ENCODE measurements at places on chromosomes 3 and 15.

GRCh38 chr3:195447201-195447600 is 4.4 kb upstream of the ACAP2 start:
- no peak for DNase-seq

GRCh38 chr3:54871867-54872266 is 56.0 kb downstream of the LRTM1 start:
- DNase-seq, result no peak

DNA sequence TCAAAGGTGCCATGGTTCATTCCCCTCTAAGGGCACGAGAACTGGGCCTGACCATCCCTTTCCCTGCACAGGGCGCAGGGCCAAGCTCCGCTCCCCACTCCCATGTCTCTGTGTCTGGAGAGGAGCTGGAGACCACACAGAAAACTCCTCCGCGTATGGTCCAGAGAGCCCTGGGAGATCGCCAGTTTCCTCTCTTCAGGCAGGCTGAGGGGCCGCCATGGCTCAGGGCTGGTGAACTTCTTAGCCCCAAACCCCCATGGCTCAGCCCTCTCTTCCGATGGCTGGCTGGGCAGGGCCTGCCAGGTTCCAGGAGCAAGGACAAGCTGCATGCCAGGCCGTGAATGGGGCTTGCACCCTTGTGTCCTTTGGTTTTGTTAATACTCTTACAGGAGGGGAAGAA is 52.9 kb downstream of the EXOG start:
- no peak for DNase-seq

- DNase-seq, result no peak
These were observed 316.5 kb upstream of the PROK2 start for GRCh38 chr3:72101494-72101893.

- DNase-seq, result no peak
These were observed 77.4 kb downstream of the SNRK start for GRCh38 chr3:43363621-43364266.

DNA sequence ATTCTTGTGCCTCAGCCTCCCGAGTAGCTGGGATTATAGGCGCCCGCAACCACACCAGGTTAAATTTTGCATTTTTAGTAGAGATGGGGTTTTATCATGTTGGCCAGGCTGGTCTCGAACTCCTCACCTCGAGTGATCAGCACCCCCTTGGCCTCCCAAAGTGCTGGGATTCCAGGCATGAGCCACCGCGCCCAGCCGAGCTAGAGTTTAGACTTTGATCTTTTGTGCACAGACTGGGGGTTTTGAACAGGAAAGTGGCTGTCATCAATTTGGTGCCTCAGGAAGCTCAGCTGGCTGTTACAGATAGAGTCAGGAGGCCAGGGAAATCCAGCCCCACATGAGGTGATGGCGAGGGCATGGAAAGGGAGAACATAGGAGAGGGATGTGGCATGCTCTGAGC is 19.3 kb upstream of the IREB2 start:
- DNase-seq, result no peak

GRCh38 chr3:154762486-154762885 is 317.6 kb upstream of the MME start:
- no peak for DNase-seq

- DNase-seq, result no peak
These were observed 115.3 kb downstream of the MECOM start for GRCh38 chr3:169548194-169548593.

Data from stimulated activated CD4-positive, alpha-beta T cell treated with anti-CD3 and anti-CD28 coated beads, Interleukin-4, amount 100 ng/mL, for 1 hour (primary cell).